BJ (cell line): ENCODE measurements at places on chromosomes 1 and 21. TPM values are rescaled to one million over a fixed set of nuclear protein-coding genes. Genes with fewer than 3 reads are reported as not detected.

DNA sequence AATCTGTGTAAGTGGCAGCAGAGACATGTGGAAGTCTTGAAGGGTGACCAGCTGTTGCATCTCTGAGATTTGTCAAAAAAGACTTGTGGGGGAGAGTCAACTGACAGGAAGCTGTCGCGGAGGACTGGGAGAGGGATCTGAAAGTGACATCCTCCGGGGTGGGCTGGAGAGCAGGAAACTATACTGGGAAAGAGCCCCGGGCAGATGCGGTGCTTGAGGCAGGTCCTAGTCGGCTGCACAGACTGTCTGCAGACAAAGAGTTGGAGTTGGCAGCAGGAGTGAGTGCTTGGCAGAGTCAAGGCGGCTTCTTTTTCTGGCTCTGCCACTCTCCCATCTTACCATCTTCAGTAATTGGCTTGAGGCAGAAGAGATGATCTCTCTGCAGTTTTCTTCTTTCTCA, 294.0 kb upstream of the C1orf87 start:
- DNase-seq: no peak

- peak; percentile 26 for DNase-seq
These were observed 34.1 kb downstream of the NIBAN1 start for GRCh38 chr1:184940226-184940625.

GRCh38 chr1:91872559-91873081, 13.3 kb downstream of the TGFBR3 start:
- DNase-seq: no peak

DNA sequence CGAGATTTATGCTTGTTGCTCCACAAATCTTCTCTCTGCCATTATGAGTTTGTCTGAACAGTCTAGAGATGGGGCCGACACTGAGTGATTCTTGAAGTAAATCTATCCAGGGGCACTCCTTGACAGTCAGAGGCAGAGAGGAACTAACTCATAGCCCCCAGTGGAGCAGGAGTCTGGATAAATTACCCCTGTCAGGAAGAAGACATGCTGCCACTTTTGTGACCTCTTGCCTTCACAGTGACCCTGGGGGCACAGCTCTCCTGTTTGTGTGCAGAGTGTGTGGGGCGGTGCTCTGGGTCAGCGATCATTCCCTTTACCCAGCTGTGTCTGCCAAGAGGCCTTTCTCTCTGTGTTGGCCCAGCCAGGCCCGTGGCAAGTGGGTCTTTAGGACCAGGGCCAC, 29.5 kb downstream of the PEX14 start:
- DNase-seq: no peak

DNA sequence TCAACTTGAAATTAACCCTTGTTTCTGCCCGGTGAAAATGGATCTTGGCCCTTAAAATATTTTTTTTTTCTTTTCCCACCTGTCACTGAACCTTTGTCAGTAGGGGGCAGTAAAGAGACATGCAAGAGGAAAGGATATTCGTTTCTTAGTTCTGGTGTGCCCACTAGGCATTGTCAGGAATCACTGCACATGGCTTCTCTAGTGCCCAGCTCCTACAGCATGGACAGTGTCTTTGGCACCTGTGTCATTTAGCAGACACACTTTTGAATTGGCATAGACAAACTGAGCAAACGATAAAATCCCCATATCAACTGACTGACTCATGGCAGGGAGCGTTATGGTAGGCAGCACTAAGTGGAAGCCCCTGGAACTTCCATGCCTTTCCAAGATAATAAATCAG, 1048.1 kb downstream of the BRINP3 start:
- no peak for DNase-seq

DNA sequence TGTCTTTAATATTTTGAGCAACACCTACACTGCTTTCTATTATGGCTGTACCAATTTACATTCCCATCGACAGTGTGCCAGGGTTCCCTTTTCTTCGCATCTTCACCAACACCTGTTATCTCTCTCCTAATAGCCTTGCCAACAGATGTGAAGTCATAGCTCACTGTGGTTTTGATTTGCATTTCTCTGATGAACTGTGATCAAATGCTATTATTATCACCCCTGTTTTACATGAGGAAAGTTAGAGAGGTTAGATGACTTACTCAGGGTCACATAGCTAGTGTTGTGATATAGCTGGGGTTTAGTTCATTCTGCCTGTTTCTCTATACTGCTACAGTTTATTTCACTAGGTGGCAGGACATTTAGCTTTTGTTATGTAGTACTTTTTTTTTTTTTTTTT, 204.1 kb downstream of the FMN2 start:
- DNase-seq: no peak

GRCh38 chr1:38059635-38060250, 13.2 kb upstream of the POU3F1 start:
- no peak for DNase-seq

DNA sequence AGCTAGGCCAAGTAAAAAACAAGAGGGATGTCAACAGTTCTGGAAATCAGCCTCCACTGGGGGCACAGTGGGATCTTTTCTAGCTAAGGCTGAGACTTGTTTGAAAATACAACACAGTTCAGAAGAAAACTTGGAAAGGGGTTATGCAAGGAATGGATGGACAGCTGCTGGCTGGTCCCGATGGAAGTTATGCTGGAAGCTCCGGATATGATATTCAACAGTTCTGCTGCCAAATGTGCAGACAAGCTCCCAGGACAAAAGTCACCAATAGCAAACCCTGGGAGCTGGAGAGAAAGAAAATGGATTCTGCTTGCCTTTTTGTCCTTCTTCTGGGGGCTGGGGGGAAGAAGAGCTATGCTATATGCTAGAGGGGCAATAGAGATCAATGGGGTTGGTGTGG, 14.3 kb downstream of the LMX1A start:
- no peak for DNase-seq

DNA sequence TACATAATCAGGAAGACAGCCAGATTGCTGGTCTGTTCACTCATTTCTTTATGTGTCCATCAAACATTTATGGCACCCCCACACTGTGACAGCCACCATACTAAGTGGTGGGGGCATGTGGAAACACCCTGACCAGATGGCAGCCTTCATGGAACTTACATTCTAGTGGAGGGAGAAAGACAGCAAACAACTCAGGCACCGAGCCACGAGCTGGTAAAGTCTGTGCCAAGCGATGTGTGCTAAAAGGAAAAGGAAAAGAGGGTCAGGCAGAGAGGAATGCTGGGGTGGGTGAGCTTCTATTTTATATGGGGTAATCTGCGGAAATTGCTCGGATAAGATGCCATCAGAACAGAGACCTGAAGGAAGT, 33.2 kb upstream of the CD2 start:
- no peak for DNase-seq

DNA sequence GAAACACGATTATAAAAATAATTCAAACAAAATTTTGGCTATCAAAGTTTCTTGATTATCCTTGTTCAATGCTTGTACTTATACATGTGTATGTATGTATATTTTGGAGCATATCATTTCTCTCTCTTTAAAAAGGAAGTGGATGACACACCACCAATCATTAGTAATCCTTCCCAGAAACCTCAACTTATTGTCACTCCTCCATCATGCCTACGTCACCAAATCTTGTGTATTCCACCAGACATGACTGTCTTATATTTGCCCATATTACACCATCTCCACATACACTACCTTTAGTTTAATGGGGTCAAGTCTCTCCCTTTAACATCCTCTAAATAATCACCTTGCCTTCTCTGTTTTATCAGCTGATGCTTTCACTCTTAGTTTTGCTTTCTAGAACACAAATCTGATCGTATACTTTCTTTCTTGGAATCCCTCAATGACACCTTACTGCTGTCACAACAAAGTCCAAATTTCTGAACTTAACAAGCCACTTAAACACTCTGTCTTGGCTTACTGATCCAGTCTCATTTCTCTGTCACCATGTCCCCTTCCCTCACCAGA, 124.0 kb downstream of the BRINP3 start:
- DNase-seq: no peak

DNA sequence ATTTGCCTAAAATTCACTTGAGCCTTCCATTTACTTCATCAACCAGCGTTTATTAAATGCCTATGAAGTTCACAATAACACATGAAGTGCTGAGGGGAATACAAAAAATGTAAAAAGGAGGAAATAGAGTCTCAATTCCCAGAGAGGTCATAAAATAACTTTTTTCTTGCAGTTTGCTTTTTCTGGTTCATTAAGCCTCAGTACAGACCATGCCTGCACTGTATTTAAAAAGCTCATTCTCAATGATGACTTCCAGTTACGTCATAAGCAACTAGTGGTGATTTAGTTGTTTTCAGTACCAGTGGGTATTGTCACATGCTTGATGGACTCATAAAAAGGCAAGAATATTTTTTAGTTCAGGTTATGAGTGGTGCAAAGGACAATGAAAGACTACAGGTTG, 160.1 kb upstream of the UBE2U start:
- no peak for DNase-seq

DNA sequence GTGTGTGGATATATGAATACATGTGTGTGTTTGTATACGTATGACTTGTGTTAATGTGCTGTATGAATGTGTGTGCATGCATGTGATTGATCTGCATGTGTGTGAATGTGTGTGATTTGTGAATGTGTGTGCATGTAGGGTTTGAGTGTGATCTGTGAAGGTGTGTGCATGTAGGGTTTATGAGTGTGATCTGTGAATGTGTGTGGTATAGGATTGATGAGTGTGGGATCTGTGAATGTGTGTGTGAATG, 88.2 kb downstream of the STUM start:
- DNase-seq: no peak

DNA sequence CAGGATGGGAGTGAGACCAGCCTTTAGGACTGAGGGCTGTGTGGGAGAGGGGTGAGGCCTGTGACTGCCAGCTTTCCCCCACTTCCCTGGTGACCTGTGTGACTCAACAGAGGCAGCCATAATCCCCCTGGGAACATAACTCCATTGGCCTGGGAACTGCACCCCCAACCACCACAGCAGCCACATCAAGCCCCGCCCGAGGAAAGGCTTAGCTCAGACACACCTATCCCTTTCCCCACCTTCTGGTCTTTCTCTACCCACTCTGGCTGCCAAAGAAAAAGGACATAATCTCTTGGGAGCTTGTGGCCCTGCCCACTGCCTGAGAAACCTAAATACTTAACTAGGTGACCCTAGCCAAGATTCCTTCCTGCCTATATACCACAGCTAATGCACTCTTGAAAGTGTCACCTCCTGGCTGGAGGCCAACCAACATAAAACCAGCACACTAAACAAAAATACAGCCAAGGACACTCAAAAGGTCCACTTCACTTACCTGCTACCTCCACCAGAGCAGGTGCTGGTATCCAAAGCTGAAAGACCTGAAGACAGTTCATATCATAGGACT, 406.6 kb upstream of the CAMK1G start:
- DNase-seq: no peak

DNA sequence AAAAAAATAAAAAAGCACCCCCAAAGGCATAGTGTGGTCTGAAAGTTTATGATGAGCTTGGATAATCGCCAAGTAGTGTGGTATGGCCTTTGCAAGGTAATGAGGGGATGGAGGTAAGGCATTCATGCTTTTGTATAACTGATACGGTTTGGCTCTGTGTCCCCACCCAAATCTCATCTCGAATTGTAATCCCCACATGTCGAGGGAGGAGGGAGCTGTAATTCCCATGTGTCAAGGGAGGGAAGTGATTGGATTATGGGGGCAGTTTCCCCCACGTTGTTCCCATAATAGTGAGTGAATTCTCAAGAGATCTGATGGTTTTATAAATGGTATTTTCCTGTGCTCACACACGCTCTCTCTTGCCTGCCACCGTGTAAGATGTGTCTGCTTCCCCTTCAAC, 215.5 kb downstream of the NFIA start:
- DNase-seq: no peak

- DNase-seq: no peak
These were observed 90.7 kb downstream of the IGSF21 start for GRCh38 chr1:18198260-18198659.

DNA sequence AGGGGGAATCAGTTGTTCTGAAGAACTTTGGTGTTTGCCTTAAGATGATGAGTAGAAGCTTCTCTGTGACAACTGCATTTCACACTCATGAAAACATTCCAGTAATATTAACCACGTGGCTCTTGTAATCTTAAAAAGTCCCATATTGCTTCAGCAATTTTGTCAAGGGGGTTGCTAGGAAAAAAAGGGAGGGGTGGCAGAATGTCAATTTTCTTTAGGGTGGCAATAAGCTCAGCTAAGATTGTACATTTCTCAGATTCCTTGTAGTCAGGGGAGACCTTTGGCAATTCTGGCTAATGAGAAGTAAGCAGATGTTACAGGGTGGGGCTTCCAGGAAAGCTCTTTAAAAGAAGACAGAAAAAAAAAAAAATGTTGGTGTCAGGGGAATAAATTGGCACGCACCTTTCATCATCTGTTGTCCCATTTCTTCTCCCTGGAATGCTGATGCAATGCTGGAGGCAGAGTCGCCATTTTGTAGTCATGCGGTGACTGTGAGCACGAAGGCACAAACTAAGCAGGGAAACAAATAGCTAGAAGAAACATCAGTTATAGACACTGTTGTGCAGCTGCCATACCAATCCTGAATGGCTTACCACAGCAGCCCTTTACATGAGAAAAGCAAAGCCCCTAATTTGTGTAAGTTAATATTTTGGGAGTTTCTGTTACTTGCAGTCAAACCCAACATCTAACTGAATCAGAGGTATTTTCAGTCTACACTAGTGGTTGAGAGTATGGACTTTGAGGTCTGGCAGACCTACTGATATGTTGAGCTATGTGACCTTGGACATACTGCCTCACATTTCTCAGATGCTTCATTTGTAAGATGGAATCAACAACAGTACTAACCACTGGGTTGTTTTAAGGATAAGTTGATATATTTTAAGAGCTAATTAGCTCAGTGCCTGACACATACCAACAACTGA, 56.1 kb upstream of the MRPS6 start:
- no peak for DNase-seq

DNA sequence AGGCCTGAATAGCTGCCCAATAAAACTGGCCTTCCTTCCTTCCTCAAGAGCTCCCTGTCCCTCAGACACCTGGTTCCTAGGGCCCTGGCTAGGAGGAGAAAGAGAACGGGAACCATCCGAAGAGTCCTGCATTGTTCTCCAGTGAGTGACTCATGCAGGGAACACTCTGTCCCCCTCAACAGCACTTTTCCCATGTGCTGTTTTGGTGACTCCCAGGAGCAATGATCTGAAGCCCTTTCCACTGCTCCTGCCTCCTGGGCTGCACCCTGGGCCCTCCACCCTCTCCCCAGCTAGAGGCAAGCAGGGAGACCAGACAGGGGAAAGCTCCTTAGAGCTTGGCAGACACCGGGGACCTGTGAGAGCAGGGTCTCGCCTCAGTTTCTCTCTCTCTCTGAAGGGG, 18.9 kb downstream of the TNNT2 start:
- DNase-seq: no peak

The NBPF3 gene
- polyA plus RNA-seq: 17.1 and 17.8 TPM in 2 replicates

The CYP4A11 gene
- not detected in 2 replicates for polyA plus RNA-seq

The LEFTY1 gene
- 0.09 and 0.10 TPM in 2 replicates for polyA plus RNA-seq

The PCAT6 gene
- polyA plus RNA-seq: 3.2 and 3.3 TPM in 2 replicates

The SGIP1 gene
- polyA plus RNA-seq: 49.4 and 62.3 TPM in 2 replicates

The C1QB gene
- not detected in 2 replicates for polyA plus RNA-seq

The PMVK gene
- polyA plus RNA-seq: 29.0 and 38.4 TPM in 2 replicates

The KRTAP8-1 gene
- polyA plus RNA-seq: not detected in 2 replicates

The DYNLT5 gene
- 0.52 and 1.1 TPM in 2 replicates for polyA plus RNA-seq
